ENCODE measurements at places on chromosomes 3 and 15.

DNA sequence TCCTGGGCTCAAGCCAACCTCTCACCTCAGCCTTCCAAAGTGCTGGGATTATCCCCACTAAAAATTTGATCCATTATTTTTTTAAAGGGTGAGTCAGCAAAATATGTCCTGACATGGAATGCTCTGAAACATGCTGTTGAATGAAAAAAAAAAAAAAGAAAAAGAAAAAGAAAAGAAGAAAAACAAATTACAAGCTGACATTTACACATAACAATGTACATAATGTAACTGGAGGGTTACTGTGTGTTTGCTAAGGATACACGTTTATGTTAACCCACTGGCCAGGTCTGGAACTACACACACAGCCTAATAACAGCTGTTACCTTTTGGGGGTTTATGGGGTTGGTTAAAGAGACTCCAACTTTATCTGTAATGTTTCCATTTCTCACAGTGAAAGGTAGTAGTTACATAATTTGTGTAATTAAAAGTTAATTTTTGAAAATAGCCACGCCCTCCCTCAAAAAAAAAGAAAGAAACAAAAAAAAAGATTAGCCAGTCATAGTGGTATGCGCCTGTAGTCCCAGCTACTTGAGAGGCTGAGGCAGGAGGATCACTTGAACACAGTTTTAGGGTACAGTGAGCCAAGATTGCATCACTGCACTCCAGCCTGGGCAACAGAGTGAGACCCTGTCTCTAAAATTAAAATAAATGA lies 3.1 kb upstream of the MESP2 start:
- no peak for DNase-seq

GRCh38 chr3:87973906-87974305 lies 84.9 kb downstream of the CGGBP1 start:
- DNase-seq: no peak

- DNase-seq: no peak
These were observed 12.9 kb downstream of the KLF13 start for GRCh38 chr15:31339558-31339895.

- DNase-seq: no peak
These were observed 5.8 kb upstream of the TATDN2 start for GRCh38 chr3:10242182-10243065.

DNA sequence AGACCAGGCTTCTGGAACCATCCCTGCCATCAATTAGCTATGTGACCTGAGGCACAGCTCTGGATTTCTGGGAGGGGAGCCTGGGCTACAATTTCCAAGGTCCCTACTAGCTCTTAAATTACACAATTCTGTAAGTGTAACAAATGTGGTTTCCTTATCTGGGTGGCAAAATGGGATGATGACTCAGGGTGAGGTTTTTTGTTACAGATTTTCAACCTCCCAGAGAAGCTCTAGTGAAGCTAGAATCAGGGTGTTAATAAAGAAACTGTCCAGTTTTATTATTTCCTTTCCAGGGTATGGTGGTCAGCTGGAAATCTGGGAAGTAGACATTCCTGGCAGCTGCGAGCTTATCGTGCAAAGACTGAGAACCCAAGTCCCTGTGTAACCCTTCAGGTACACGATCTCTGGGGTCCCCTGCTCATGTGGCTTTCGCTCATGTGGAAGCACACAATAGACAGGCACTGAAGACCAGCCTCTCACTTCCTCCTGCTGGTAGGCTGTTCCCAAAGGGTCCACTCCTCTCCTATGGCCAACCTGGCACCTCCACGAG lies 7.3 kb downstream of the RAB27A start:
- DNase-seq: no peak

DNA sequence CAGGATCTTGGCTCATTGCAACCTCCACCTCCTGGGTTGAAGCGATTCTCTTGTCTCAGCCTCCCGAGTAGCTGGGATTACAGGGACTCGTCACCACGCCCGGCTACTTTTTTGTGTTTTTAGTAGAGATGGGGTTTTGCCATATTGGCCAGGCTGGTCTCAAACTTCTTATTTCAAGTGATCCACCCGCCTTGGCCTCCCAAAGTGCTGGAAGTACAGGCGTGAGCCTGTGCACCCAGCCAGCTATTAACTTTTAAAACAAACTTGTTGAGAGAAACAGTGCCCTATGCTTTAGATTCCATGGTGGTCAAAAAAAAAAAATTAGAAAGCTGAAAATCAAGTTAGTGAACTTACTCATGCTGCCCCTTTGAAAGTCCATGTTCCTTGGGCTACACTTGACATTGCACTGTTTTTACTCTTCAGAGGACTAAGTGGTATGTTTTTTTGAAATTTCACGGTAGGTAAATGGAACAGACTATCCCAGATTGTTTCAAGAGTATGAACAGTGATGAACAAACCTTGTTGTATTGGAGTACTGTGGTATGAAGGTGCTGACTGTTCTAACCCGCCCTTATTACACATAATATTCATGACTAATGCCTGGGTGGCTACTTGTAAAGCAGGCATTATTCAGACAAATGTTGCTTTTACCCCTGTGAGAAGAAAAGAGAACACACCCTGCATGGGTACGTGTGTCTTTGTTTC lies 206.9 kb downstream of the KLHL25 start:
- DNase-seq: no peak

DNA sequence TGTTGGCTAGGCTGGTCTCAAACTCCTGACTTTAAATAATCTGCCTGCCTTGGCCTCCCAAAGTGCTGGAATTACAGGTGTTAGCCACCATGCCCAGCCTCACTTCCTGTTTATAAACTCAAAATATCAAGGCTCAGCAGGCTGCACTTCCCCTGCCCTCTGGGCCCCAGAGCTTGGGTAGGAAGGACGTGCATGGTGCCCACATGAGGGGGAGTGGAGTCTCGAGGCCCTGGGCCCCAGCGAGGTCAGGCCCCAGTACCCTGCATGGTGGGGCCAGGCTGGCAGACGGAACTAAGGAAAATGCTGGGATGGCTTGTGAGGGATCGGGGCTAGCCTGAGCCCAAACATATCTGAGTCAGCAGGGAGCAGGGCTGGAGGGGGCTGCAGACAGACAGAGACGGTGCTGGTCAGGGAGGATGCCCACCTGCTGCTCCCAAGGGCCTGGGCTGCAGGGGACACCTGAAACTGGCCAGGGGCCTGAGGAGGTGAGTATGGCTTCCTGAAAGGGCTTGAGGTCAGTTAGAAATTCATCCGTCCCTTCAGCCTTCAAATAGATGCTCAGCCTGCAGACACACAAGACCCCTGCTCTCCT lies 5.1 kb downstream of the SPTBN5 start:
- no peak for DNase-seq

DNA sequence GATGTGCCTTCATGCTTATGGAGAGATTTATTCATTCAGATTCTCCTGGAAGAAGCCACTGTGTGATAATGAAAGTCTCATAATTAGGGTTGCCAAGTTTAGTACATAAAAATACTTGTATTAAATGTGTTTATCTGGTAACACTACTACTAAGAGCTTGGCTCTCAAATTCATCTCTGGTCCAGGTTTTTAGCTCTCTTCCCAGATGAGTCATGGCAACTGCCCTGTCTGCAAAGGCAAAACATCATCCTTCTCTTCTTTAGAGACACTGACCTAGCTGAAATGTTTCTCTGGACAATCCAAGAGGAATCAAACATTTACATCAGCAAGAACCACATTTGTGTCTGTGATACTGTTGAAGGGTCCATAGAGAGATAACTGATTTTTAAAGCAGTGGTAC lies 269.6 kb downstream of the ROBO2 start:
- no peak for DNase-seq

DNA sequence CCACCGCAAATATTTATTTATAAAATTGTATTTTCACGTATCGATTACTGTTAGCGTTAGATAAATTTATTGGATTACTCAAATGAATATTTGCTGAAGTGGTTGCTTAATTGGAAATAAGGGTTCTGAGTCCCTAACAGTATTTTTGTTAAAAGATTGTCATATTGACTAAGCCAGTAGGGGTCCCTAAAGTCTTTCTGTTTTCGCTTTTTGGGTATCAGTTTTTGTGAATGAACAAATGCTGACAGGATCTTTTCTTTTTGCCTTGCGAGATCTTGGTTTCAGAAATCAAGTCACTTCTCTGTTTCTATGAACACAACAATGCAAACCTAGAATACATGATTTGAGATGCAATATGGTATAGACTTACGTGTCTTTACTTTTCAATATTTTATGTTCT lies 7.1 kb downstream of the RAD51 start:
- DNase-seq: no peak

DNA sequence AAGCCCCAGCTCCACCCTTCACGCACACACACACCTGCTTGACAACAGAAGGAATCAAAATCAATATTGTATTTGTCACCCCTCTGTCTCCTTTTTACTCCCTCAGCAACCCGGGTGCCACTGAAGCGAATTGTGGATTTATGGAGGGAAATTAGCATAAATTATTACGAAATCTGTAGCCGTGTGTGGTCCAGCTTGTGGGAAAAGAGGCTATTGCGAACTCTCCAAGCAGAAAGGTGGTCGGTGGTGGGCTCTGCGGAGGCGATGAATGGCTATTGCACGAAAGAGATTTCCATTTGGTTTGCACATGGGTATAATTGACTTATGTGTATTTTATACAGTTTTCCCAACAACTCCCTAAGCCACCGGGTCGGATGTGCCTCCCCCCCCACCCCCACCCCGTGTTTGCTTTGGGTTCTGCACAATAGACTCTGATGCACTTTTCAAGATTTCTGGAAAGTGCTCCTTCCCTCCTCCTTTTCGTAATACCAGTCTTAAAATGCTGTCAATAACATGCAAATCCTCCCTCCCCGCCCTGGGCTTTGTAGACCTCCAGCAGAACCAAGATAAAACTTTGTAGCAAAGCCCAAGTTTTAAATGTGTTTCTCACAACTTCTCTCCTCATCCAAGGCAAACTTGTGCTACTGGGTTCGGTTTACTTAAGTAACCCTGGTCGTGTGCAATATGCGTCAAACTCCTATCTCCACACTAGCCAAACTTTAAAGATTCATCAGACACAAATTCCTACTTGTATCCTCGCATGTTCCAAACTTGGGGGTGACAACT lies 3.1 kb upstream of the FOXB1 start:
- no peak for DNase-seq

GRCh38 chr3:139552632-139553365 lies 13.3 kb upstream of the RBP1 start:
- no peak for DNase-seq

GRCh38 chr15:40289140-40289775 lies 6.4 kb upstream of the ANKRD63 start:
- no peak for DNase-seq

GRCh38 chr3:70726961-70727360 lies 414.5 kb upstream of the MDFIC2 start:
- DNase-seq: no peak

GRCh38 chr15:30042556-30042955 lies 40.2 kb upstream of the GOLGA8J start:
- no peak for DNase-seq

- DNase-seq: no peak
These were observed 111.6 kb downstream of the TPRA1 start for GRCh38 chr3:127478922-127479321.

- no peak for DNase-seq
These were observed 165.3 kb downstream of the RYR3 start for GRCh38 chr15:33476076-33476475.

GRCh38 chr15:67132276-67132675 lies 66.9 kb downstream of the SMAD3 start:
- no peak for DNase-seq

DNA sequence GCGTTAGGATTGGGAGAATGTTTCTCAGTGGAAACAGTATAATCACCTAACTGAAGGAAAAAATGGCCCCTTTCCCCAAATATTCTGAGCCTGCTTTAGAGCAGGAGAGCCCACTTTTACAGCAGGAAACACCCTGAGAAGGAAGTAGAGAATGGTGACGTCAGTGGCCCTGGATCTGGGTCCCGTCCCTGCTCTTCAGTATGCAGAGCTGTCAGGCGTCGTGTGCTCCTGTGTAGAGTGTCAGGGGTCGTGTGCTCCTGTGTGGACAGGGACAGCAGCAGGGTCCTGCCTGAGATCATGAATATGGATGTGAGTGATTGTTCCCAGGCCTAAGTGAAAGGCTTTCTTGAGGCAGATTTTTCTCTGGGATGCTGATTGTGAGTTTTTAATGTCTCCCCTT lies 45.2 kb downstream of the CGNL1 start:
- no peak for DNase-seq

GRCh38 chr15:83320844-83321243 lies 36.4 kb upstream of the BNC1 start:
- DNase-seq: no peak

- DNase-seq: no peak
These were observed 497.7 kb upstream of the THBS1 start for GRCh38 chr15:39083213-39083612.

DNA sequence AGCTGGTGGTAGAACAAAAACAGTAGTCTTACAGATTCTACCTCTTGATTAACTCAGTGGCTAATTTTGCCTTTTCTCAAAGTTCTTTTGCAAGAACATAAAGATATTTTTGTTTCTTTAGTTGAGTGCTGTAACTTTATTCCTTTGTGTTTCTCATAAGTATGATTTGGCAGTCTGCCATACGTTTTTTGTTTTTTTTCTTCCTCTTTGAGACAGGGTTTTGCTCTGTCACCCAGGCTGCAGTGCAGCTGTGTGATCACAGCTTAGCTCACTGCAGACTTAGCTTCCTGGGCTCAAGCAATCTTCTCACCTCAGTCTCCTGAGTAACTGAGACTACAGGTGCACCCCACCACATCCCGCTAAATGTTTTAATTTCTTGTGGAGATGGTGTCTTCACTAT lies 22.4 kb downstream of the B3GNT5 start:
- DNase-seq: no peak

GRCh38 chr3:154314152-154314551 lies 10.1 kb downstream of the DHX36 start:
- no peak for DNase-seq

- no peak for DNase-seq
These were observed 349.8 kb upstream of the TPRG1 start for GRCh38 chr3:188822004-188822403.

DNA sequence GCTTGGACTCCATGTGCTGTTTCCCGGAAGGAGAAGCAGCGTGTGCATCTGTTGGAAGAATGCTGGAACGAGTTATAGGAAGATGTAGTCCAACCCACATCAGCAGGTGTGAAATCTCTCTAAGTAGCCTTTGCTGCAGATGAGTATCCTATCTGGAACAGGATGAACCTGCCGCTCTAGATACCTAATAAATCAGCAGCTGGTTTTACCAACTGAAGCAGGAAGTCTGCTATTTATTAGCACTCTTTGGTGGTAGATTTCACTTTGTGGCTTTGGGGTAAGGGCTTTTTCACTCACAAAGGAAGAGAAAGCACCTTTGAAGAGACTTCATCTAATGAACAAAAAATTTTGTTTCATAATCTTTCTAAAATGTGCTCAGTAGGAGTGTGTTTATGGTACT lies 66.4 kb downstream of the DCUN1D1 start:
- peak; percentile 27 for DNase-seq

Measured in GM19239 (cell line).